ENCODE measurements at places on chromosomes 4 and X.

DNA sequence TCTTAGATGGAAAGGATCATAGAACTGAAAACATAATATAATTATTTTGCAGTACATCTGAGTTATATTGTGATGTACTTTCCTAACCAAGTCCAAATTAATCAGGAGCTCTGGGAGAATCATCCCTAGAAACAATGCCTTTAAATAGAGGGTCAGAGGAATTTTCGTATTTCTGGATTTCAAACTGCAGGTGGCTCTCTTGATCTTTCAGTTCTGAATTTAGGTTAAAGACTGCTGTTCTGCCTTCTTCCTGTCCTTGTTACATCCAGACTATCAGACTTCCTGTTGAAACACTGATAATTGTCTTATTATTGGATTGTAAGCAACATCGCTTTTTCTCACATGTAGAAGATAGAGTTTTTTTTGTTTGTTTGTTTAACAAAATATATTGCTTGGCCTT lies 142.7 kb downstream of the RPA4 start:
- no peak for DNase-seq

DNA sequence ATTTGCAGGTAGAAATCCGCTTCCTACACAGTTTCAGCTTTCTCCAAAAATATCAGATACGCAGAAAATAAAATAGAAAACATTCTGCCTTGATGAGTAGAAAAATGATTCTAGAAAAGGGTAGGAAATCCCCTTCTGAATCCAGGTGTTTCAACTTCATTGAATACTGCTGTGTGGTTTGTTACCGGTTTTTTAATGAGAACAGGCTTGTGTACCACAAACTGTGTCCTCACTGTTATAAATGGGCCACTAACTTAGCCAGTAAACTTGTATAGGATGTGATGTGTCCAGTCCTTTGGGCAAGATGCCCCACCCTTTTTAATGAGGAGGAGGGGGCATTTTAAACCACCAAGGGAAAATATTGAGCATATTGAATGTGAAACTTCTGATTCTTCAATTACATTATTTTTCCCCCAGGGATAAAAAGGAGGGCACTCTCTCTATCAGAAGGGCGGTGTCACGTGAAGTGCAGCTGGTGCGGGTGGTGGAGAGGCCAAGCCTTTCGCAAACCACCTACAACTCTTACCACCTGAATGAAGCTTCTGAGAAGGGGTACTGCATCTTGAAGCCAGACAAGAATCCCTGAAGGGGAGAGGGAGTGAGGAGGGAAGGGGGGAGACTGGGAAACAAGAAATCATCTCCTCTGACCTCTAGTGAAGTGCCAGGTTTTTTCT lies 4.5 kb downstream of the CXXC4 start:
- DNase-seq: no peak

DNA sequence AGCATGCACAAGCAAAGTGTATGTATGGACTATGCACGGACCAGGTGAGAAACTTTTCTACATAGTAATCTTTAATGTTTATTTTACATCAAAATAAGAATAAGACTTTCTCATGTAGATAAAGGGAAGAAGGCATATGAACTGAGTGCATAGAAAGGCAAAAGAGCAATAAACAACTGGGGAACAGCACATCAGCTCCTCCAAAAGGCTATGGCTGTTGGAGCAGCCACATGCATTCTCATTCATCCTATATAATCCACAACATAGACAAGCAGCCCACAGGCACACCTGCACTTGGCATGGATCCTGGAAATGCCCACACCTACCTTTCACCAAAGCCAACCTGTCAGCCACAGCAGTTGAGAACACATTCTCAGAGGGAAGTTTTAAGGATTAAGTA lies 586.9 kb upstream of the INTU start:
- no peak for DNase-seq

DNA sequence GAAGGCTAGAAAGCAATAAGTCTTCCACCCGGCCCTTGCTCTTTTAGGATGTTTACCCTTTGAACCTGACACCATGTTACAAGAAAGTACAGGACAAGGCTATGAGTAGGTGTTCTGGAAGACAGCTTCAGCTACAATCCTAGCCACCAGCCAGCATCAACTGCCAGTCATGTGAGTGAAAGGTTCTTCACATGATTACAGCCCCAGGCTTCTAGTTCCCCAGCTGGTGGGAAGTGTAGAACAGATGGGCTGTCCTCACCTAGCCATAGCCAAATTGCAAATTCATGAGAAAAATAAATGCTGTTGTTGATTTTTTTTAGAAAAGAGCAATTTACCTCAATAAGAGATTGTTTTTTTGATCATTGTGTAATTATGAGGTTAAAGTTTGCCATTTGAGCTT lies 60.8 kb downstream of the GRXCR1 start:
- no peak for DNase-seq

GRCh38 chr4:100819505-100819904 lies 301.7 kb upstream of the EMCN start:
- no peak for DNase-seq

GRCh38 chr4:147015491-147015890 lies 69.8 kb upstream of the TTC29 start:
- no peak for DNase-seq

DNA sequence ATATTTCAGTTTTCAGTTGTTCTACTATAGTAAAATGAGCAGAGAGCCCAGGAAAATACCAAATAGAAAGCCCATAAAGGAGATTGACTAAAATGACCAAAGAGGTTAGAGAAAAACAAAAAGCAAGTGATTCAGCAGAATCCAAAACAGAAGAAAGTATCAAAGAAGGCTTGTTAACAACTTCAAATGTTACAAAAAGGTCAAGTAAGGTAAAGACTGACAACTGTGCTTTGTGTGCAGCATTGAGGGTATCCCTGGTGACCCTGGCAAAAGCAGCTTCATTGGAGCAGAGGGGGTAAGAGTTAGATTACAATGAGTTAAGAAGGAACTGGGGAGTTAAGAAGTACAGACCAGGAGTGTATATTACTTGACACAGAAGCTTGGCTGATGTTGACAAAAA lies 317.9 kb downstream of the OPHN1 start:
- no peak for DNase-seq

DNA sequence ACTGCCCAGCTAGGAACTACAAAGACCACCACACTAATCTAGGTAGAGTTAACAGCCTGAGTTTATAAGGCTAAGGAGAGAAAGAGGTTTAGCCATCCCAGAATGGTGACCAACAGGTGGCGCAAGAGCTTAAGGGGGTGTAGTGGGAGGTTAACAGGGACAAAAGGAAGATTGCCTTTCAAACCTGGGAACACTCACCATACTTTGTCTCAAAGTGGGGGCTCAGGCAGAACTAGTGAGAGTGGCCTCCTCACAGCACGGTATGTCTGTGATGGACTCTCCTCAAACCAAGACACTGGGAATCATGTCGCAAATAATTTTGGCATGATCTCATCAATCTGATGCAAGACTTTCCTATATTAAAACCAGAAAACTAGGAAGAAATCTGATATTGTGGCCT lies 23.4 kb downstream of the CCNI start:
- DNase-seq: no peak

- no peak for DNase-seq
Observed at GRCh38 chrX:20740443-20740842, 473.7 kb upstream of the RPS6KA3 start.

- DNase-seq: peak; percentile 75
Observed at GRCh38 chr4:41360214-41360920, 103.6 kb downstream of the UCHL1 start.

DNA sequence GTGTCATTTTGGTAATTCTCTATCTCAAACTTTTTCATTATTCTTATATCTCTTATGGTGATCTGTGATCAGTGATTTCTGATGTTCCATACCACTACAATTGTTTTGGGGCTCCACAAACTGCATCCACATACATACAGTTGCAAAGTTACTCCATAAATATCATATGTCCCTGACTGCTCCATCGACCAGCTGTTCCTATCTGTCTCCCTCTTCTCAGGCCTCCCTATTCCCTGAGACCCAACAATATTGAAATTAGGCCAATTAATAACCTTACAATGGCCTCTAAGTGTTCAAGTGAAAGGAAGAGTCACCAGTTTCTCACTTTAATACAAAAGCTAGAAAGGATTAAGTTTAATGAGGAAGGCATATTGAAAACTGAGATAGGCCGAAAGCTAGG lies 108.7 kb downstream of the ANAPC10 start:
- DNase-seq: no peak

DNA sequence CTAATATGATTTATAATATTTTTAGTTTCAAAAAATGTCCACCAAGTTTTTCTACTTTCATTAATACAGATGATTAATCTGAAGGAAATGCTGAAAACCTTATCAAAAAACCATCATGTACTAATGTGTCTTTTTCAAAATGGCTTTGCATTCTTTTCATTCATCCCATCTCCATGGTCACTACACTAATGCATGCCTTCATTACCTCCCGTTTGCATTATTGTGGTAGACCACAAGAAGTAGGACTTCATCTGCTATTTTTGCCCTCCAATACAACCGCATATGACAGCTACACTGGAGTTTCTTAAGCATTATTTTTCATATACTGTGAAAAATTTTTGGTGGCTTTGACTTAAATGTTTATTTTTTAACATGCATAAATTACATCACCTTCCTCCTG lies 37.9 kb upstream of the FSTL5 start:
- DNase-seq: no peak

GRCh38 chr4:103268746-103269145 lies 70.6 kb upstream of the CENPE start:
- DNase-seq: no peak

DNA sequence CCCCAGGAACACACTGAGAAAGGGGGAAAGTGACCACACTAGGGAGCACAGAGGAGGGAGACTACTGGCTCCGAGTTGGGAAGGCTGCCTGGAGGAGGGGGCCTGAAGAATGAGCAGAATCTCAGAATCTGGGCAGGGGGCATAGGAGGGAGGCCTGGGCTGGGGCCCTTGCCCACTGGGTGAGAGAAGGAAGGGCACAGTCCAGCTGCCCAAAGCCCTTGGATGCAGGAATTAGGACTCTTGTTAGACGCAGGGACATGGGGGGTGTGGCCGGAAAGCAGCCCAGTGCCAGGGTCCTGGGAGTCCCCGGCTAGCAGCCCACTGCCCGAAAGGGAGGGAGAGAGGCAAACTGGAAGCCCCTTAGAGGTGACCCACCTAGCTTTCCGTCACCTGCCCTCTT lies 1.9 kb upstream of the DUSP9 start:
- no peak for DNase-seq

DNA sequence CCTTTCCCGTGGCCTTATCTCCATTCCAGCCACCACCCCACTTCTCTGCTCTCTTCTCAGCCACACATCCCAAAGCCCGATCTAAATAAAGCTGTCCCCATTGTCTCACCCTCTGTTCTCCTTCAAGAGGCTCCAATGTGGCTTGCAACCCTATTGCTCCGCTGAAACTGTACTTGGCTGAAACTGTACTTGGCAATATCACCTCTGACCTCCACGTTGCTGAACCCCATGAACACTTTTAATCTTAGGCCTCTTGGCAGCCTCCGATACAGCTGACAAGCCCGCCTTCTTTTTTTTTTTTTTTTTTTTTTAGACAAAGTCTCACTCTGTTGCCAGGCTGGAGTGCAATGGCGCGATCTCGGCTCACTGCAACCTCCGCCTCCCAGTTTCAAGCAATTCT lies 12.1 kb downstream of the DCTD start:
- DNase-seq: no peak

DNA sequence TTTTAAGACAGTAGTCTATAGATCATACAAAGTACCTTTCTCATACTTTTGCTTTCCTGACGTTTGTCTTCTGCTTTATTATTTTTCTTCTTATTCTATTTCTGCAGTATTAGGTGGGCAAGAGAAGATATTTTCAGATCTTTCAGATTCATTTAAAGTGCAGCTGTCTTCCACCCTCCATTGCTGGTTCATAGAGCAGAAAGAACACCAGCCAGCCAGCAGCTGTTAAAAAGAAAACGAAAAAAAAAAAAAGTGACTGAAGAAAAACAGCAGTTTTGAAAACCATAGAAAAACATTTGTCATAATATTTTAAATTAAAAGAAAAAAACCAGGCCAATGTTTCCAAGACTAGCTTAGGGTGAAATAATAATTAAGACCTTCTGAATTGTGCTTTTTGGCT lies 42.9 kb downstream of the SMAD1 start:
- DNase-seq: no peak

GRCh38 chr4:56445699-56446098 lies 9.6 kb downstream of the PAICS start:
- DNase-seq: no peak

DNA sequence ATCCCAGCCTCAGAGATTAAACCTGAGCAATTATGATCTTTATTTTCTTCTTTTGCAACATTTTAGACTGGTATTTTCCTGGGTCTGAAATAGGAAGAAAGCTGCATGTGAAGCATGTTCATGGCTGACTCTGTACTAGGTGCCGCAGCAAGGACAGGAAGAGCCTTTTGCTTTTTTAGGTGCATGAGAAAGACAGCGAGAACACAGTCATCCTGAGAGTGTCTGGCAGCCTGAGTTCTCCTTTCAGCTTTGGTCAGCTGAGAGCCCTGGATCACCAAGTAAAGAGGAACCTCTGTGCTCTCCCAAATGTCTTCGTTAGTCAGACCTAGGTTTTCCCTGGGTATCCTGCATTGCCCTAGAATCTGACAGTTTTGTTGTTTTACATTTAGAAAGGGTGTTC lies 29.8 kb downstream of the FAM149A start:
- DNase-seq: no peak

- DNase-seq: peak; percentile 62
Observed at GRCh38 chr4:75724867-75725724, 719 bp downstream of the USO1 start.

DNA sequence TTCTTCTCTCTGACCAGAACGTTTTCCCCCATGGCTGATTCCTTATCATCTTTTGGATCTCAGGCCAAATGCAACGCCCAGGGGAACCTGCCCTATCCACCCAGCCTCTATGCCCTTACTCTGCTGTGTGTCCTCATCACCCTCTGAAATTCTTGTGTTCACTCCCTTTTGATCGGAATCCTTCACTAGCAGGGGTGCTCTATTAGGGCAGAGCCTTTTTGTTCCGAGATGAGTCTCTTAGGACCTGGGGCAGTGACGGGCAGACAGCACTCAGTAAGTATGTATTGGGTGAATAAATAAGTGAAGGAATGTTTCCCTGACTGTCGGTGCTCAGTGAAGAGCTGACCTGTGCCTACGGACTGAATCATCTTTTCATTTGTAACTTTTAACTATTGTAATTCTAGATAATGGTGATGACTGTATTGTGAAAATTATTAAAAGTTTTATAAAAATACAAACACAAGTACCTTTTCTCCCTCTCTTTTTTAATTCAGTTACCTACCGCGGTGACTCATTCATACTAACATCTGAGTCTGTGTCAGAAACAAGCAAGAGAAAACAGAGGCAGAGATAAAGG lies 4.8 kb upstream of the TENM3 start:
- DNase-seq: no peak

- DNase-seq: no peak
Observed at GRCh38 chr4:24765376-24765988, 29.9 kb upstream of the SOD3 start.

- DNase-seq: no peak
Observed at GRCh38 chrX:105745863-105746262, 76.5 kb upstream of the NRK start.

- no peak for DNase-seq
Observed at GRCh38 chr4:73603854-73604584, 16.2 kb downstream of the RASSF6 start.

DNA sequence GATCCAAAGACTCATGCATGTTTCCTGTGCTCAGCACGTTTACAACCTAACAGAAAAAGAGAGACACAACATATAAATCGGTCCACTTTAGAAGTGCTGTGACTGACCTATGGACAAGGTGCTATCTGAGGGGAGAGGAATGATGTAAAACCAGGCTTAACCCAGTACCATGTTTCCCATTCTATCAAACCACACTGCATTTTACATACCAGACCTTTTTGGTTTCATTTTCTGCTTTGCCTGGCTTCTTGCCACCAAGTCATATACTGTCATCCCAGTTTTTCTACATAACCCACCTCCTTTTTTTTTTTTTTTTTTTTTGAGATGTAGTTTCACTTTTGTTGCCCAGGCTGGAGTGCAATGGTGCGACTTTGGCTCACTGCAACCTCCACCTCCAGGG lies 82.2 kb downstream of the KLF8 start:
- no peak for DNase-seq
